ENCODE measurements at places on chromosomes 3 and 15.
A peak's percentile ranks its signal among the peaks of the same experiment; 100 is the strongest.

DNA sequence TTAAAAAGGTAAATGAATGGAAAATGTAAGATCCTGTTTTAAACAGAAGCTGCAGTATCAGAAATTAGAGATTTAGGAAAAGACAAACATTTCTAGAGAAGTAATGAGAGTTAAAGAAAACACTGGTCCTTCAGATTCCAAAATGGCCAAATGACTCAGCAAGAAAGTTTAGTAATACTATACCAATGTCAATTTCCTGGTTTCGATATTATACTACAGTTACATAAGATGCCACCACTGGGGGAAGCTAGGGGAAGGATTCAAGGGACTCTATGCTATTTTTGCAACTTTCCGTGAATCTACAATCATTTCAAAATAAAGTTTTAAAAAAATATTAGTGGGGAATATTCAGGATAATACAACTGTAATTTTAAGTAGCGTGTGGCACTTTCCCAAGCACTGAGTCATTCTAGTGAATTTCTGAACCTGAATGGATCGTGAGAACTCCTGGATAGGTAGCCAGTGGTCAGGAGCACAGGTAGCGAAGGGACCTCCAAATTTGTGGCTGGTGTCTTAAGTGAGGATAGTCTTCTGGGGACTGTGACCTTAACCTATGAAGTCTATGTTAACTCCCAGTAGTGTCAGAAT, 37.6 kb downstream of the TMCC1 start:
- DNase-seq: no peak

DNA sequence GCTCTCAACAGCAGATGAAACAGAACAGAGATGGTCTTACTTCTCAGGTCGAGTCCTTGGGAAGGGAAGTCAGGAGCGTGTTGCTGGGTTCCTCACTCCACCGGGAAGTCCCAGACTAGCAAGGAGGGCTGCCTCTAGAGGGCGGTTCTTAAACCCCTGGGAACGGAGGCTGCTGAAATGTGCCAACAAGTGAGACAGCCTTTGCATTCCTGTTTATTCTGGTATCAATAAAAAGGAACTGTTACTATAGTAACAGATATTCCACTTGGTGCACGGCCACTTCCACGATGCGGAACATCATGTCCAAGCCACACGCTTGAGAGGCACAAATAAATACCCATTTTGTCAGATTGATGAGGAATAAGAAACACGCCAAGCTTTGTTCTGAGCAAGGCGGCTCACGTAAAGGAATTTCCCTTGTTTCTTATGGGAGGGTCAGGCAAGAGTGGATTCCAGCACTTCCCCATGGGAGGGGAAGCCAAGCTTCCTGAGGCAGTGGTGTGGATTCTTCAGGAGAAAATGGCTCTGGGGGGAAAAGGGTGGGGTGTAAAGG, at the start of gene FAM107A:
Gene FAM107A (minus strand): TSS at position 123 of the 553 bp plus-strand sequence. CDS start 7,531 bp downstream, outside the sequence.
- DNase-seq: no peak

GRCh38 chr15:95162531-95162930, 931.2 kb downstream of the MCTP2 start:
- no peak for DNase-seq

GRCh38 chr3:117893638-117894037, 1141.0 kb downstream of the IGSF11 start:
- peak; percentile 82 for DNase-seq

GRCh38 chr3:142779591-142779990, 55.8 kb downstream of the TRPC1 start:
- DNase-seq: no peak

DNA sequence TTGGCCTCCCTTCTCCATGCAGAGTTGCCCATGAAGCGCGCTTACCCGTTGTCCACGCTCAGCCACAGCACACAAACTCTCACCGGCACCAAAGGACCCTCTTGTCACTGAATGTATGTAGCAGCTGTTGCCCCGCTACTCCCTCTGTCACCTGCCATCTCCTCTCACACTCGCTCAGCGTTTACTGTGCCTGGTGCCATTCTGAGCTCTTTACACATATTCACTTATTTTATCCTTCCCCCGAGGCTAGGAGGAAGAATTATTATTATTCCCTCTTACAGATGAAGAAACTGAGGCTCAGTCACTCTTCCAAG, 41.7 kb upstream of the PRR23E start:
- no peak for DNase-seq

DNA sequence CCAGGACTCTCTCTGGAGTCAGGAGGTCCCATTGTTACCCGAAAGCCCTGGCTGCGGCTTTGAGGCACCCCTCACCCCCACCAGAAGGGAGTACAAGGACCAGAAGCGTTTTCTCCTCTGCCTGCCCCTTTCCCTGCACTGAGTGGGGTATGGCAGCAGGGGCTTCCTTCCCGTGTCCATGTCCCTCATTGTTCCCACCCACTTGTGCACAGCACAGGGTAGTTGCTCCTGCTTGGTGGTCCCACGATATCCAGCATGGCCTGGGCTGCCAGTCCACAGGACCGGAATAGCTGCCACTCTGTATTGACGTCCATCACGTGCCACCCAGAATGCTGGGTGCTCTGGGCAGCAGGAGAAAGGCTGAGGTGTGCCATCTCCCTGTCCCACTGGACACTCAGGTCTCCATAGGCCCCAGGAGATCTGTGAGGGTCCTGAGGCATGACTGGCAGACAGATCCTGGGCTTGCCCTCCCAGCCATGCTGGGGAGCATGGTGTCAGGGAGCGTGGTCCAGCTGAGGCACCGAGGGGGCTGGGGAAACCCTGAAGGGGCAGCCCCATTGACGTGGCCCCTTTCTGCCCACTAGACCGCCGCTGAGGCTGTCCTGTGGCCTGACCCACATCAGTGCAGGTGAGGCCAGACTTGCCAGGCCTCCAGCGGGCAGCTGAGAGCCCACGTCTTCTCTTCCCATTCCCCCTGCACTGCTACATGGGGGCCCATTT, 45.3 kb upstream of the SEC22A start:
- DNase-seq: no peak

DNA sequence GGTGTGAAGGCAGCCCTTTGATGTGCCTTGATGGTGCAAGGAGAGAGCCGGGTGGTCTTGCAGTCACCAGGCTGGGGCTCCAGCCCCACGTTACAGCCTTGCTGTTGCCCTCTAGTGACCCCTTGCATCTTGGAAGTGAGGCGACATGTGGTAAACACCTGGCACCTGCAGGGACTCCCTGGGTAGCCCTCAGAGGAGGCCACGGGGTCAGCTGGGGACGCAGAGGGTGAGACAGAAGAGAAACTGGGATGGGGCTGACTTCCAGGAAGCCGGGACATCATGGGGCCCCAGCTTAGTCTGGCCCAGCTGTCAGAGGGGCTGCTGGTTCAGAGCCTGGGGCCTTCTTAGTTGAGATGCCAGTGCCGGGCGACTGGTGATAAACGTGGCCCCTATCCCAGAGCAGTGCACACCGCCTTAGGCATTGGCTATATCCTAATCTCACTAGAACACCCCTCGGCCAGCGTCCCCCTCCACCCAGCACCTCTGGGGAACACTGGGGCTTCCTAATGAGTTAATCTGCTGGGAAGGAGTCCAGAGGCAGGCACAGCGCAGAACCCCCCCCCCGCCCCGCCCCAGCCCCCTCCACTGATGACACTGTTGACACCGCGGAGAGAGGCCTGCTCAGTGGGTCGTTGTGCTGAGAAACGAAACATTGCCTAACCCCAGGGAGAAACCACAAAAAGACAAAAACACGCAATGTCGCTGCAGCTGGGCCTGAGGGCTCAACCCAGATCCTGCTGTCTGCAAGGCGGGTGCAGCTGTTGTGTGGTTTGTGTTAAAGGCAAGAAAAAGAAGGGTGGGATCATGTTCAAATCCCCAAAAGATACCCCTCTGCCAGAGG, 60.5 kb upstream of the KLF13 start:
- no peak for DNase-seq

DNA sequence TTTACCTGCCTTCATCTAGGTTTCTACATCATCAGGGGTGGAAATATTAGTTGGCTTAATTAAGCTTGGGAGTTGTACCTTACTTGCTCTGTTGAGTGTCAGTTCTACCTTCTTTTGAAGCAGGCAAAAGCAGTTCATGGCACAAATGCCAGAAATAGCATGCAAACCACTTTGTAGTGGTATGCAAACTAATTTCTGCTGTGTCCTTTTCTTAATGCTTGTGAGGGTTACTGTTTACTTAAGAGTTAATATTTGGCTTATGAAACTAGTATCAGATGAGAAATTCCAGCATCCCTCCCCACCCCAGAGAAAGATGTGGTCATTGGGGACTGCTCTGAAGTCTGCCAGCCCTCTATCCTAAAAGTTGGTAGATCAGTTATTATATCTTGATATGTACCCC, 7.1 kb downstream of the ATP2C1 start:
- no peak for DNase-seq

DNA sequence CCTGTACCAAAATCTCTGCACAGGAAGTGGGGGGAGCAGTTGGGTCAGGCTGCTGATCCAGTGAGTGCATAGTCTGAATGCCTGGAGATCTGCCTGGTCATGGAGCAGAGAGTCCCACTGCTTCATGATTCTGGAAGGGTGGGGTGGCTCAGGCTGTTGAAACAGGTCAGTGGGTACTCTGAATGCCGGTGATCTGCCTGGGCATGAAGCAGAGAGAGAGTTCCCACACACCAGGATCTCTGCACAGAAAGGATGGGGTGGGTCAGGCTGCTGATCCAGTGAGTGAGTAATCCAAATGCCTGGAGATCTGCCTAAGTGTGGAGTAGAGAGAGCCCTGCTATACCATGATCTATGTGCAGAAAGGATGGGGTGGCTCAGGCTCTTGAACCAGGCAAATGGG, 16.1 kb upstream of the GCSAM start:
- DNase-seq: no peak
